Large intestine (tissue), 12 donors: ENCODE measurements at places on chromosomes 11 and 22.

- no peak for DNase-seq
Observed at GRCh38 chr11:35134403-35135148, 4.4 kb upstream of the CD44 start.

DNA sequence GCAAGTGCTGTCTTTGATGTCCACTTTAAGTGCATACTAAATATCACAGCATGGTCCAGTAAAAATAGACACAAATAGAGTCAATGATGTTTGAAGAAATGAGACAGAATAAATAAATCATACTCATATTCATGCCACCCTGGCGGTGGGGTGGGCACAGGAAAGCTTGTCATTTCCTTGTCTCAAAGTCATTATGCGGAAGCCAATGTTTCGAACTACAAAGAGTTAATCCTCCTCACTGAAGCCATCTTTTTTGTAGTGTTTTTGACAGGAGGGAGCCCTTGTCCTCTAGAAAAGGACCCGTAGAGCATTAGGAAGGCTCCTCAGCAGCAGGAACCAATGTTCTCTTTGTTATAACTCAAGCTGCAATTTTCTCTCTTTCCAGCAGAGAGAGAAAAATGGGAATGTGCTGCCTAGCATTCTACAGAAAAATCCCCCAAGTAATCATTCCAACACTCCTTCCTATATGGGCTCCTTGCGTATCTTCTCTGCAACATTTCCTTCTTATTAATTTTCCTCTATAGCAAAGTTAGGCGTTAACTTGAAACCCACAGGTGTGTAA, 30.6 kb downstream of the SC5D start:
- no peak for DNase-seq

GRCh38 chr22:36563001-36563400, 34.0 kb upstream of the EIF3D start:
- DNase-seq = no peak

- no peak for DNase-seq
Observed at GRCh38 chr11:19370100-19370861, 129.5 kb upstream of the E2F8 start.

DNA sequence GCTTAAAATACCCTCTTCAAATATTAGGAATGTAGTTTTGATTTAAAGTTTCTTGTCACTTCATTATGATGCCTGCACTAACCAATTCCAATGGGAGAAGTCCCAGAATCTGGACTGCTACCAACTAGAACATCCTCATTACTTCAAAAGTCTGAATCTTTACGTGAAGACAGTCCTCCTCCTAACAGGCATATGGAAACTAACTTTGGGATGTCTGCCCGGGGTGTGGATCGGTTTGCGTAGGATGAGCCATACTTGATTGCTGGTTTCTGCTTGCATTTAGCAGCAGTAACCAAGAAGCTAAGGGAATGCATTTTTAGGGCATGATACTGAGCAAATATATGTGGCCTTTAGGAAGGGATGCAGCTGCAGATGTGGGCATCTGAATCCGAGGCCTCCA, 177.1 kb downstream of the LRRC4C start:
- DNase-seq = no peak

DNA sequence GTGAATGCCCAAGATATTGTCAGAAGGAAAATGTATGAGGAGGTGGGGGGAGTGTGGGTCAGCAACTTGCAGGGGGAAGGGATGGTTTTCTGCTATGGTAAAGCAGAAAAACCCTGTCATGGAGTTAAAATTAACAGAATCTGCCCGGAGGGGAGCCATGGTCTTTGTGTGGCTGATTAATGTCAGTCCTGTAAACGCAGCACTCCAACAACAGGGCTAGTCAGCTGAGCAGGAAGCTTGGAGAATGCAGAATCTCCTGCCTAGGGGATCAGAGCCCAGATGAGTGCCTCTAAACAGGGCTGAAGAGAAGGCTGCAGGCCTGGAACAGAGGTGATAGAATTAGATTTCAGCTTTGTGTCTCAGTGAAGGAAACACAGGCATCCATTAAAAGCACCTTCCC, 140.9 kb upstream of the MTNR1B start:
- no peak for DNase-seq

DNA sequence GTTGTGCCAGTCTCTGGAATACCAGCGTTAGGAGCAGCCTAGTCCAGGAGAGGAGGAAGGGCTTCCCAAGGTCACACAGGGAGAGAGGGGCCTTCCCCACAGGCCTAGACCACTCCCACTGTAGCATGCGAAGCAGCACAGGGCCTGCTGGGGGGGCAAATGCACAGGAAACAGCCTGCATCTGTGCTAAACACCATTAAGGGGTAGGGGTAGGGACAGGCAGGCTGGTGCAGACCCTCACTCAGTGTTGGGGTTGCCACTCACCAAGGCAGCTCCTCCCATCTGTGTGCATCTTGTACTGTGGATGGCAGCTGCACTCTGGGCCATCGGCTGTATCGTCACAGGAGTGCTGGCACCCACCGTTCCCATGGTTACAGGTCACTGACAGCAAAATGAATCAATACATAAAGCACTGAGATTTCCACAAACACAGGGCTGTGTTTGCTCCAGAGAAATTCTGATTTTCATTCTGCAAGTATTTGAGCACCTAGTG, 24.9 kb downstream of the SCUBE2 start:
- DNase-seq = no peak

GRCh38 chr11:61906522-61906909, 10.8 kb downstream of the RAB3IL1 start:
- no peak for DNase-seq

GRCh38 chr11:68977781-68978625, 2.8 kb downstream of the MRGPRD start:
- DNase-seq = no peak
